Smooth muscle cell of the brain vasculature (primary cell): ENCODE measurements at places on chromosomes 13 and 19.

GRCh38 chr19:9789066-9789465, 20.5 kb upstream of the ZNF846 start:
- no peak for DNase-seq

GRCh38 chr13:101875717-101876393, 423.4 kb downstream of the ITGBL1 start:
- DNase-seq: peak; percentile 32

DNA sequence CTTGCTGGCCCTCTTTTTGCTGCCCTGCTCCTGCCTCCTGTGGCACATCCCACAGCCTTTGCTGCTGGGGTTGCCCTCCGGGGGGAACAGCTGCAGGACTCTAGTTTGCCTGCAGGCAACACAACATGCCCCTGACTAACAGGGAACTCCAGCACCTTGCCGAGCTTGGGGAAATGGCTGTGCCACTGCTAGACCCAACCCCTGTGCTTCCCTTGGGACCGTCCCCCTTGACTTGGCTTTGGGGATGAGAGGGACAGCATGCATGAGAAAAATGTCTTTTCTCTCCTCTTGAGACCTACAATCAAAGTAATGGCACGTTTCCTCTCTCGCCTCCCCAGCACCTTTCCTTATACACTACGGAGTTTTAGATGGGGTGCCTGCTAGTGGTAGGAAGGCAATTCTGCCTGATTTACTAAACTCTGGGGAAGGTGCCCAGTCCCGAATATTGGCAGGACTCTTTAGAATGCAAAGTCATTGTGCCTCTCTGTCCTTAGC, 12.4 kb upstream of the VWA8 start:
- DNase-seq: no peak

- DNase-seq: no peak
Measured at GRCh38 chr19:3499738-3500428, 591 bp downstream of the DOHH start.

DNA sequence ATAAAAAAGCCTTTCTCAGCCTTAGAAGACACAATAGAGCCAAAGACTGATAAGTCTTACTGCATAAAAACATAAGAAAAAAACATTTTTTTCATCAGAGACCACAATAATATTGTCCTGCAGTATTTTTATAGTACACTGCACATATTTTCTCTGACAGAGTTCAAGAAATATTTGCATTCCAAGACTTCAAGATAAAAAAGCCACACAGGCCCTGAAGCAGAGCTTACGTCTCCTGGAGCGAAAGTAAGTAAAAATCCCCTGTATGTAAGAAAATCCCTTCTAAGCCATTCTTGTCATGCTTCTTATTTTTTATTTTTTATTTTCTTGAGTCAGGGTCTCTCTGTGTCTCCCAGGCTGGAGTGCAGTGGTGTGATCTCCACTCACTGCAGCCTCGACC, 755.9 kb downstream of the LIG4 start:
- DNase-seq: no peak

- DNase-seq: no peak
Measured at GRCh38 chr13:110272227-110272626, 34.7 kb downstream of the COL4A1 start.

GRCh38 chr13:35865341-35866240, 265.6 kb downstream of the DCLK1 start:
- no peak for DNase-seq

- DNase-seq: no peak
Measured at GRCh38 chr19:42412227-42412626, 15.0 kb downstream of the LIPE start.

DNA sequence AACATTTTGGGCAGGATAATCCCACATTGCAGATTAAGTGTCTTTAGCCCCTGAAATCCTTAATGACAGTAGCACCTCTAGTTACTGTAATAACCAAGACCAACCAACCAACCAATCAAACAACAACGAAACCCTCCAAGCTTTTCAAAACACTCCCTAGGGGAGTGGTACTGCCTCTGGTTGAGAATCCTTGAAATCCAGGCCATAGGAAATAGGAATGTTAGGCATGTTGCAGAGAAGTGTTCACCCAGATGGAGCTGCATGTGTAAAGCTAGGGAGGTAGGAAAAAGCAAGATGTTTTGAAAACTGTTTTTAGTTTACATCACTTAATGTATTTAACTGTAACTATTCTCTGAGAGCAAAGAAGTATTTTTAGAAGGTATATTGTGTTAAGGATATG, 4.5 kb downstream of the LACC1 start:
- no peak for DNase-seq

GRCh38 chr13:94994506-94994905, 282.2 kb upstream of the SOX21 start:
- no peak for DNase-seq

GRCh38 chr13:28077231-28077630, 23.1 kb downstream of the FLT3 start:
- DNase-seq: no peak

DNA sequence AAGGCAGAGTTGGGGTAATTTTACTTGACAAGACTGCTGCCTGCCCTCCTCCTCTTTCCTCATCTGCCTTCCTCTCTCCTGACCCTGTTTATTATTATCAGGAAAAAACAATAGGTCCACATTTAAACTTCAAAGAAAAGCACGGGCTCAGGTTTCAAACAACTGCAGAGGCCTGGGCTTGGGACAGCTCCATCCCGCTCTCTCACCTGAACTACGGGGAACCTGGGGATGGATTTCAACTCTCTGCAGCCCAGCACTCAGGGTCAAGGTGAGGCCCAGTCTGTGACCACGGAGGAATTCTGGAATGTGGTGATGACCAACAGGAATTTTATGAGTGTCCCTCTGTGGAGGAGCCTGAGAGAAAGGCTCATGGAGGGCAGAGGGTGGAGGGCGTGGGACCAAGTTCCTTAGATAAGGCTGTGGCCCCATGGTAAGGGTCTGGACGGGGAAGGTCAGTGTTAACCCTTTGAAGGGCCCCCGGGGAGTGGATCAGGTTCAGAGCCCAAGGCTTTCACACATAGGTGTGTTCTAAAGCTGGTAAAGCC, 220.8 kb upstream of the MAB21L1 start:
- no peak for DNase-seq

- DNase-seq: no peak
Measured at GRCh38 chr13:20426766-20427448, 98.8 kb downstream of the CRYL1 start.

DNA sequence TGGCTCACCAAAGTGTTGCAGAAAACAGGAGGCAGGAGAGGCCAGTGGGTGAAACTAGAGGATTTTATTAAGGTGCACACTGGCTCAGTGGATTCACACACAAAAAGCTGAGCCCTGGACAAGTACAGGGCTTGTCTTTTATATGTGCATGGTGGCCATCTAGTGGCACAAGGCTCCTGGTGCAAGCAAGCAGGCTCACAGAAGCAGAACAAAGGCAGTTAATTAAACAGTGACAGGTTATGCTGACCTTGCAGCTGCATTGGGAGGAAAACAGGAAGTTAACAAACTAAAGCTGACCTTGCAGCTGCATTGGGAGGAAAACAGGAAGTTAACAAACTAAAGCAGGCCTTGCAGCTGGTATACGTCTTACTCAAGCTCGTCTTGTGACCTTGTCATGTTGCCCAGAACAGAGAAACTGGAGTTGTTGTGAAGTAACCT, 65.3 kb upstream of the ZNF681 start:
- no peak for DNase-seq

- no peak for DNase-seq
Measured at GRCh38 chr19:8585894-8586750, 8.9 kb upstream of the MYO1F start.

GRCh38 chr13:44934724-44935123, 54.5 kb downstream of the NUFIP1 start:
- no peak for DNase-seq

DNA sequence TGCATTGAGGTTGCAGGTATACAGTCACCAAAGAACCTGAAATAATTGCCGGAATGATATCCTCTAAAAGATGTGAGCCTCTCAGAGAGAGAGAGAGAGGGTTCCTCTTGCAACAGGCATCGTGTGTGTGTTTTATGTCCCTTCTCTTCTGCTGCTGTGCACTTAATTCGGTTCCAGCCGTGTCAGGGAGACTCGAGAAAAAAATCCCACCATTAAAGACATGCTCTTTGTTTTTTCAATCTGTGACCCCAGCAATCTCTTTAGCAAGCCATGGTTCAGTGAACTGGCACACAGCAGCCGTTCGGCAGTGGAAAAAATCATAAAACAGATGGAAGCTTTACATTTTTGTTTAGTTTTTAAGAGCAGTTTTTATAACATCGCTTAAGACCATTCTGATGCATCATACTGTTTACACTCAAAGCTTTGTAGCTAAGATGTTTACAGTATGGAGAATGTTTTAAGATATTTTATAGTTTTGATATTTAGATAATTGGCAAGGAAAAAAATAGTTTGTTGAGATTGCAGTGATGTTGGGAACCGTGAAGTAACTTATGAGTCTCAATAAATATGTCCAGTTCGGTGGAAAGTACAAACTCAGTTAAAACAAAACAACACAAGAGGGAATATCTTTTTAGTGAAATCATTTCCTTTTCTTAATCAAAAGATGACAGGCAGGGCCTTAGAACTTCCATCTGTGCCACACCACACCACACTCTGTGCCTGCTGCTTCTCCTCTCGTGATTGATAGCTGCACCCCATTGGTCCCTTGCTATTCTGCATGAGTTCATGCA, 31.2 kb upstream of the ZNF536 start:
- no peak for DNase-seq

- no peak for DNase-seq
Measured at GRCh38 chr19:13302526-13303270, 152.5 kb downstream of the IER2 start.

DNA sequence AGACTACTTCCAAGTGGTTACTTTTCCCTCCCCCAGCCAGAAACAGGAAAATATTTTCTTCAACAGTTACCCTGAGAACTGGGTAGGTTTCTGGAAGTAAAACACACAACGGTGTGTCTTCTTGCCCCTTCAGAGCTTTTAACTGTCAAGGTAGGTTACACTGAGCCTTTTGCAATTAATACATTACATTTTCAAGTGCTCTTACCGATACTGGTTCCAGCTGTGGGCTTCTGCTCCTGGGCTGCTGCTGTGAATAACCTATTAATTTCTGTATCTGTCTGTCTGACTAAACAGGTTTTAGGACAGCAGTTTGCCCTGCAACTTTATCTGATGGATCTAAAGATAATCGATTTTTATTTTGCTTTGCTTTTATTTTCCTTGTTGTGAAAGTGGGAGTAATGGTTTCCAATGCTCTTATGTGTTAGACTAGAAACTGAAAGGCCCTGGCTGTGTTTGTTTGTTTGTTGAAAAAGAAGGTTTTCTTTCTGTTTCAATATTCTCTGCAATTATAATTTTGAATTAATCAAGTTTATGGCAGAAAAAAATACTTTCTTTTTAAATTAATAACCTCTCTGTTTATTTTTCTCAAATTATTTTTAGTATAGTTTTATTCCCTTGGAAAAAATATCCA, 196.7 kb upstream of the SLITRK6 start:
- DNase-seq: no peak

DNA sequence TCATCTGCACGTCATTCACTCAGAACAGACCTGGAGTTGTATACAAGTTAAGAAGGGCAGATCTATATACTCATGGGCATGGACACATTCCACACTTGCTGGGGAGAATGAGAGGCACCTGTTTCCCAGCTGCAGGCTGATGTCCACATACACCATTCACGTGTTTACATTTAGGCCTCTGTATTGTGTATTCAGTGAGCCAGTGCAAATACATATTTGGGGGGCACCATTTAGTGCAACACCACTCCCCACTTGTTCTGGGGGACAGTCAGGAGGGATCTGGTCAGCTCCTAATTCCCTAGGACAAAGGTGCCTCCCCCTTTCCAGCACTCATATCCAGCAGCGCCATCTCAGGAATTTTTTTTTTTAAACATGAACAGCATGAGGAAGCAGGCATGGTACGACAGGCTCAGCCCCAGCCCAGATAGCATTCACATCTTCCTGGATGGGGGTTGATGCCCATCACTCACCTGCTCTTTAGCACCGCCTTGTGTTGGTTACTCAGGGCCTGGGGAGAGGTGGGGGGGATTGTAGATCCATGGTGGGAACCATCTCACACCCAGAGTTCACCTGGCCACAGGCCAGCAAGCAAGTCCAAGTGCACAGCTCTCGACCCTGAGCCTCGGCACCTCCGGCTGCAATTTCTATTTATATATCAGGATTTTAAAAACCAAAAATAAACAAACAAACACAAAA, 56.9 kb upstream of the ZNF254 start:
- no peak for DNase-seq

DNA sequence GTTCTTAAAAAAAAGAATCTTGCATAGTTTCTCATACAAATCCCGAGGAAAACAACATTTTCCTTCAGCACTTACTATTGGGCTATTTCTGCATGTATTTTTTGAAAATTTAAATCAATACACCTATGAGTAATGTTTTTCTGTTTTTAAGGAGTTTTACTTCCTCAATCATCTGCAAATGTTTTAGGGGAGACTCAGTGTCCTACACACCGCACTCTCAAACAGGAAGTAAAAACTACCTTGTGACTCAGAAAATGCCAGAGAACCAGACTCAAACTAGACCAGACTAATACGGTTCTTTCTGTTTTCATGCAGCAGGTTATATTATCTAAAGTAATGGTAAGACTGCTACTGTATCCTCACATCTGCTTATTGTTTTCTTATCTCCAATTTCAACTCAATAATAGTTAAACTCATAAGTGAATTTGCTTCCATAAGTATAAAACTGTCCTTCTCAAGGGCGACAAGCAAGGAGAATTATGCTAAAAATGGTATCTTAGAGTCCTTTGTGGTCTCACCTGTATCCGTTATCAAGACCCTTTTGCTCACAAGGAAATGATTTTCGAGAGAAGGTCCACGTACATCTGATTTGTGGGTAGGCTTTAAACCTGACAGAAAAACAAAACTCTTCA, 52.5 kb downstream of the FLT3 start:
- DNase-seq: no peak

DNA sequence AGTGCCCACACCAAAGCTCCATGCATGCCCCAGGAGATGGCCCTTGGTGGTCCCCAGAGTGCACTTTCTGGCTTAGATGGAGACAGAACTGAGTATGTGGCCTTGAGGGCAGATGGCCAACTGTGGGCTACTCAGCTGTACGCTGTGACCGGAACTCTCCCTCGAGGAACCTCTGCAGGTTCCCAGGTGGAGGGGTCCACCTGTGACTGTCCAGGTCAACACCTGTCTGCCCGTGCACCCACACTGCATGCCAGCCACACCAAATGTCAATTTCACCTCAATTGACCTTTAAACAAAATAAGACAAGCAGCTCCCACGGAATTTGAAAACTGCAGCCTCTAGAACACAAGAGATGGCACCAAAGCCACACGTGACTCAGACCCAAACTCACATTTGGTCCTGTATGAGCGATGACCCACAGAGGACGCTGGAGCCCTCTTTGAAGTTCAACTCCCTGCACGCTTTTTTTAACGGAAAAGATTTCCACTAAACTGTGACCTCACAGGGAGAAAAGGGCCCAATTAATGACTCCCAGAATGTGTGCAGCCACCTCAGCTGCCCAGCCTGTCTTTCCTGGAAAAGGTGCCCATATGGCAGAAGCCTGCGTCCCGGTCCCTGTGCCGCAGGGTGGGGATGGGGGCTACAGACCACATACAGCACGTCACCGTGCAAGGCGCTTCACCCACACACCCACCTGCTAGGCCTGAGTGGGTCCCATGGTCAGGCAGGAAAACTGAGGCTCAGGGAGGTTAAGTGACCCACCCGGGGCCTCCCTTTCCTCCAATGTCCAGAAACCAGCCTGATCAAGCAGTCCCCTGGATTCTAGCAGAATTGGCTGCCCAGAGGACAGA, 47.7 kb downstream of the KLF2 start:
- DNase-seq: no peak
